Small intestine (tissue), 16 donors: ENCODE measurements at places on chromosomes 12 and 14. TPM values are rescaled to one million over a fixed set of nuclear protein-coding genes. Genes with fewer than 3 reads are reported as not detected.

The ATL1 gene
- polyA plus RNA-seq = 6.3 TPM

The BATF gene
- polyA plus RNA-seq = 5.9 TPM

GRCh38 chr12:122872815-122873361 is 23.0 kb downstream of the VPS37B start:
- DNase-seq = no peak

GRCh38 chr12:112985642-112986290 is 7.4 kb downstream of the OAS2 start:
- no peak for DNase-seq

- DNase-seq = no peak
These were observed 21.7 kb downstream of the FOXA1 start for GRCh38 chr14:37573356-37573755.

The KRT73 gene
- polyA plus RNA-seq = 0.84 TPM

The KRT71 gene
- not detected for polyA plus RNA-seq

The BCL11B gene
- 0.54 TPM for polyA plus RNA-seq

The PZP gene
- 0.16 TPM for polyA plus RNA-seq

The TMEM132D gene
- polyA plus RNA-seq = not detected

The GSC gene
- polyA plus RNA-seq = not detected

- DNase-seq = peak; percentile 57
These were observed 4.5 kb upstream of the MIA2 start for GRCh38 chr14:39229222-39229543.

DNA sequence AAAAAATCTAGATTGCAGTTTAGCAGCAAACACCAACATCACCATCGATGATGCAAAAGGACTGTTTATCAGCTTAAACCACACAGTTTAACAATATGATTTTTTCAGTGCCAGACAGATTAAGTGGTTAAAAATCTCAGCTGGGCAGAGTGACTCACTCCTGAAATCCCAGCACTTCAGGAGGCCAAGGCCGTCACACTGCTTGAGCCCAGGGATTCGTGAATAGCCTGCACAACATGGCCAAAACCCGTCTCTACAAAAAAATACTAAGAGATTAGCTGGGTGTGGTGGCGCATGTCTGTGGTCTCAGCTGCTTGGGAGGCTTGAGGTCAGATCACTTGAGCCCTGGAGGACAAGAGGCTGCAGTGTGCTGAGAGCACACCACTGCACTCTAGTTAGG is 8.9 kb downstream of the RSRC2 start:
- DNase-seq = no peak

GRCh38 chr14:44109036-44109435 is 398.0 kb downstream of the FSCB start:
- DNase-seq = no peak

GRCh38 chr12:107545737-107546353 is 139.8 kb upstream of the PWP1 start:
- DNase-seq = no peak

DNA sequence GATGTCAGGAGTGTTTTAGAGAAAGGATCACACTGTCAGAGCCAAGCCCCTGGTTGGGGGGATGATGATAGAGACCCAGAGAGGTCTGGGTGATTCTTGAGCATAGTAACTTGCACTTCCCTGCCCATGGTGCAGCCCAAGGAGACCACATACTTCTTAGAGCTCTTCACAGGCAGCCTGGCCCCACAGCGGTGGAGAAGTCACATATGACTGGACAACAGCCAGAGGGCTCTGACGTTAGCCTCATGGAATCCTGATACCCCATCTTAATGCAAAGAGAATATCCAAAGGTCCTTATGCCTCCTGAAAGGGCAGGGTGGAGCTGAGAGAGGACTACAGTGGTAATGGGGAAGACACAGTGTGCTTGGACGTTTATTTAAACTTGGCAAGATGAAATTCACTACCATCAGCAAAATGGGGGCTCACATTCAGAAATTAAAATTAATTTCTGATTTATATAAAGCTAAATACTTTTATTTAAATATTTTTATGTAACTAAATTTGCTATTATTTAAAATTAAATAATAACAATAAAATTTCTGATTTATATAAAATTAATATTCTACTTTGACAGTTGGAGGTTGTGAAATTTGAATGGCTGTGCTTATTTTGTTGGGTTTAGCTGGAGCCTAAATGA is 131.3 kb downstream of the KTN1 start:
- DNase-seq = no peak

GRCh38 chr12:103994235-103994634 is 28.6 kb downstream of the TDG start:
- no peak for DNase-seq

DNA sequence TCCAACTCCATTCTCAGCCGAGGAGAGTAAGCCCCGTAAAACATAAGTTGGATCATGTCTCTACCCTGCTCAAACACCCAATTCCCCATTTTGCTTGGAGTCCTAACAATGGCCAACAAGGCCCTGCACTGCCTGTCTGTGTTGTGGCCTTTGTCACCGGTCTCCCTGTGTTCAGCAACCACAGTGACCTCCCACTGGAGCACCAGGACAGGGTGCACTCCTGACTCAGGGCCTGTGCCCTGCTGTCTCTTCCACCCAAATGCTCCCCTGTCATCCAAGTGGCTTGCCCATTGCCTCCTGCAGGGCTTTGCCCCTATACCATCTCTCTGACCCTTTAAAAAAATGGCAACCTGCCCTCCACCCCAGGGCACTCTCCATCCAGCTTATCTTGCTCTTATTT is 4.4 kb upstream of the KRT85 start:
- DNase-seq = no peak

GRCh38 chr14:44497148-44497547 is 9.9 kb downstream of the FSCB start:
- no peak for DNase-seq

DNA sequence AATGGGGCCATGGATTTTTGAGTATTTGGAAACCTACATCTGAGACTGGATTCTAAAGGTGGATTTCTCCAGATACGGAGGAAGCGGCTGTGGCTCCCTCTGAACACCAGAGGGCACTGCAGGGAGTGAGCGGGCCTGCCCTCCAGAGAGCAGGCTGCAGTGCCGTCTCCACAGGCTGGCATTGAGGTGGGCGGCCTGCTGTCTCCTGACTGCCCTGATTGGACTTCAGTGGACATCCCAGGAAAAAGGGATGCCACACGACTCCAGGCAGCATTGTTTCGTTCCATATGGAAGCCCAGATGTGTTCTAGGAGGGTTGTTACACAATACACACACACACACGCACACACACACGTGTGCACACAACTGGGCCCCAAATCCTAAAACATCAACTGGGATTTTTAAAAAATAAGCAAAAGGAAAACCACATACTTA is 20.9 kb upstream of the ANO2 start:
- peak; percentile 61 for DNase-seq

DNA sequence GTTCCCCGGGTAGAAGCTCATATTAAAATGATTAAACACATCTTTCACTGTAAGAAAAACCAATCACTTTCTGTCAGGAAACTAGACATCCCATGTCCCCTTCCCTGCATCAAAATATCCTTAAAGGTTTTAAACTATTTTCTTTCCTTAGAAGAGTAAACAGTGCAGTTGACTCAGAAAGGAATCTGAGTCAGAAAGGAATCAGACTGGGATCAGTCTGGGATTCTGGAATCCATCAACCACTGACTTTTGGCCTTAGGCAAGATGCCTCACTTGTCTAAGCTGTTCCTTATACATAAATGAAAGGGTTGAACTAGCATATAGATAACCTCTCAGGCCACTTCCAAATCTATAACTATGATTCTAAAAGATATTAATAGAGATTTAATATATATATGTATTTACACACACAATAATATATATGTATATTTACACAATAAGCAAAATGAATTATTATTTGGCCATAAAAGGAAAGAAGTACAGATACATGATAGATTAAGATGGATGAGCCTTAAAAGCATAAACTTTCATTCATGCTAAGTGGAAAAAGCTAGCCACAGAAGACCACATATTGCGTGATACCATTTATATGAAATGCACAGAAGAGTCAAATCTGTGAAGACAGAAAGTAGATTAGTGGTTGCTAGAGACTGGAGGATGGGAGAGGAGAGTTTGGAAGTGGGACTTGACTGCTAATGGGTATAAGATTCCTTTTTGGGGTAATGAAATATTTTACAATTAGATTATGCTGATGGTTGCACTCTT is 114.4 kb downstream of the SLC38A1 start:
- no peak for DNase-seq
